Activated T-cell treated with anti-CD3 and anti-CD28 coated beads for 1 hour (primary cell): ENCODE measurements at places on chromosomes 3 and 15.
A peak's percentile ranks its signal among the peaks of the same experiment; 100 is the strongest.

DNA sequence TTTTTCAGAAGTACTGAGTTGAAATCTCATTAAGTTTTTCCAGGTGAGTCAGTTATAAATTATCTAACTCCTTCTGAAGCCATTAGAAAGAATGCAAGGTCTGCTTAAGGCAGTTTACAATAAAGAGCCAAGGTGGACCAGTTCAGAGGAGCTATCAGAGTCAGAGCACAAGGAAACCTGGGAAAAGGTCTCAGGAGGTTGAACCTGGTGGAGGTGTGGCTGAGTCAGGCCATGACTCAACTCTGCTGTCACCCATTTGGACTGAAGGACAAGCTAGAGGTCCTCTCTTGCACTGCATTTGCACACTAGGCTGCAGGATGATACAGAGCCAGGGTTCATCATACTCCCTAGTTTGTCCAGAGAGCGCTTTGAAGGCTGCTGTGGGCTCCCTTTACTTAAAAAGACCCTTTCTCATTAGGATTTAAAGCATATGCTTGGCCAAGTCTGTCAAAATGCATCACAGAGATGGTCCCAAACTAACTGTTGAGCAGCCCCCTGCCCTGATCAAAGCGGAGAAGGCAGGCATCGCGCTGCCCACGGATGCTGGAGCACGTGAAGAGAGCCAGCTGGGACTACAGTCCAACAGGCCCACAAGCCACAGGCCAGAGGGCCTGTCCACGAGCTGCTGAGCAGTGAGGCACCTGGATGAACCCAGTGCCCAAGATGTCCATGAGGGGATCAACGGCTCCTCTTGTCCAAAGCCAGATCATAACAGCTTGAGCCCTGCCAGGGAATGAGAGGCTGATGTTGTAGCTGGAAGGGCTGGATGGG lies 26.0 kb upstream of the MRPS22 start:
- DNase-seq: no peak

DNA sequence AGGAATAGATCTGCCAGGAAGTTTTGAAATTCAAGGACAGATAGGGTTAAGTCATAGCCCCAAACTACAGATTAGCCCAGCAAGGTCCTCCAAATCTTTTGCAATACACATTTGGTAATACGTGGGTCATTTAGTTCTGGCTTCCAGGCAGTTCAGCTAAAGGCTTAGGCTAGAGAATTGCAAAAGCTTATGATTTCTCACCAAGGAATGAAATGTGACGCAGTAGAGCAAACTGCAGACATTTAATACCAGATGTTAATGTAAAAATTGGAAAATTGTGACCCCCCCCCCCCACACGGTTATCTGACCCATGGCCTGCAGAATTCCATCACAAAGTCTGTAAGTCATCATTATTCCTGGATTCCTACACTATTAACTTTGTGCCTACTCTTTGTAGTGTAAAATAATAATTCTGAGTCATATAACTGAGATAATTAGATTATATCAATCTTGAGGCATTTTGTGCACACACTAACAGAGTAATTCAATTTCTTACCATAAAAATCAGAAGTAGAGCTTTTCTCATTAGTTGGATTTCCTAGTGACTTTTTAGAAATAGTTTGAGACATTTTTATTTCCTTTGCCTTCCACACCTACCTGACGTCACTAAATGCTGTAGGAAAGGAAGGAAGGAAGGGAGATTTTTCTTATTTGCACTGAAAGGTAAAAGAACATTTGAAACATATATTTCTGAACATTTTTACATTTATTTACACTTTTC lies 235.2 kb downstream of the DTWD1 start:
- DNase-seq: no peak

DNA sequence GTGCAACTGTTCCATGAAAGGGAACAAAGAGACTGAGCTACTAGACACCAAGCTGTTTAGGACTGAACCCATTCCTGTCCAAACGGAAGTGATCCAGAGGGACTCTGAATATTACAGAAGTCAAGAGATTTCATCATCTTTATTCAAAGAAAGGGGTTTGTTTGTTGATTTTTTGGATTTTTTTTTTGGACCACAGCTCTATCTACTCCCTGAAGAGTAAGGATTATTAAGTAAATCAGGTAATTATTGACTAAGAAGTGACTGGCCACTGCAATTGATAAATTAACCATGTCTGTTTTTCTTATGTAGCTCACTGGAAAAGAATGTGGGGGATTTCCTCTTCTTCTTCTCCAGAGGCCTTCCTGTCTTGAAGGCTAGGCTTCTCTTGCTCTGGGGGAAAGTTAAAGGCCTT lies 146.6 kb upstream of the TPM1 start:
- no peak for DNase-seq

GRCh38 chr3:186506857-186507256 lies 37.3 kb downstream of the CRYGS start:
- no peak for DNase-seq

- DNase-seq: no peak
Measured at GRCh38 chr15:69025320-69025719, 10.8 kb downstream of the NOX5 start.

GRCh38 chr15:43792761-43793476 lies 799 bp downstream of the SERF2 start:
- no peak for DNase-seq

DNA sequence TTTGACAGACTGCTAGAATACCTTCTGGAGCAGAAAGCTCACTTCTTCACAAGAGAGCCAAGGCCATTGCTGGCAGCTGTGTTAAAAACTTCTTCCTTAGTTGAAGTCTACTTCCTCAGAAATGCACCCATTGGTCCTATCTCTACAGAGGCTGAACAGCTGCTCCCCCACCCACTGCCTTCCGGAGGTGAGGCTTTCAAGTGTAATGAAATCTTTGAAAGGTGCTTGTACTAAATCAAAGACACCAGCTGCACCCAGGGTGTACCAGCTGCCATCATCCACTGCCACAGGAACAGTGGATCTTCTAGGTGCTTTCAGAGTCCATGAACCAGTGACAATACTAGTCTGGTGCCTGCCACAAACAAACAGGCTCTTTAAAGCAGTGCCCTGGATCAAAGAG lies 26.4 kb upstream of the HERC1 start:
- peak; percentile 43 for DNase-seq

GRCh38 chr3:160448845-160449635 lies 546 bp downstream of the TRIM59 start:
- no peak for DNase-seq

- DNase-seq: no peak
Measured at GRCh38 chr3:173688216-173688842, 290.8 kb downstream of the NLGN1 start.

DNA sequence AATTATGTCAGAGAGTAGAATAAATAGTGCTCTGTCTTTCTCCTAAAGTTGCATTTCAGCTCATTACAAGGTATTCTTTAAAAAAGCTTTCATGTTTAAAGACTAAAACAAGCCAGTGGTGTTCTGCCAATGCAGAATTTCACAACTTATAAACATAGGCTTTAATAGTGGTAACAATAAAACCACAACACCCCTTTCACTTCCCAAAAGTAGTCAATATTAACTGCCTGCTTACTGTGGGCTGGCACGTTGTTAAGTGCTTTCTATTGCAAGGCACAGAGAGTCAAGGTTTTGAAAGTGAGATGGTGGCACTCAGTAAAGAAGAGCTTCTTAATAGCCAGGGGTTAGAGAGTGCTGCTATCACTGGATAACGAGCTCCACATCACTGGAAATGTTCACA lies 8.4 kb upstream of the RTP1 start:
- no peak for DNase-seq

GRCh38 chr3:102756706-102757105 lies 321.9 kb downstream of the ZPLD1 start:
- DNase-seq: no peak

- no peak for DNase-seq
Measured at GRCh38 chr3:178382449-178383061, 153.7 kb upstream of the KCNMB2 start.

DNA sequence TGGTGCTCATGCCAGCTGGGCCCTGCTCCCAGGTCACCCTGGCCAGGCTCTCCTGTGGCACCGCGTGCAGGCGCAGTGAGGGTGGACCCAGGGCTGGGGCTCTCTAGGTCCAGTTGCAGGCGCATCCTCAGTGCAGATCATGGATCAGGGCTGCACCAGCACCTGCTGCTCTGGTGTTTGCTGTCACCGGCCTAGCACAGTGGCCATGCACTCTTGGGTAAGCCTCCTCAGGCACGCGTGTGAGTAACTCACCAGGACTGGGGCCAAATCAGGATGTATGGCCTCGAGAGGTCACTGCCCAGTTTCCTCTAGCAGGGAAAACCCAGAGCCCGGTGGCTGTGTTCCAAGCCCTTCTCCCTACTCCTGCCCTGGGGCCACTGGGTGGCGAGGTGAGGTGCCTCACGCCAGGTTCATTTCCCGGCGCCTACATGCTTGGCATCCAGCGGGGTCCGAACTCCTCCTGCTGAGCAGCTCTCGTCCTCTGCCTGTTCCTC lies 45.5 kb upstream of the SLC41A3 start:
- no peak for DNase-seq

GRCh38 chr15:65318870-65319356 lies 14.4 kb downstream of the RNU5B-1 start:
- DNase-seq: peak; percentile 59

DNA sequence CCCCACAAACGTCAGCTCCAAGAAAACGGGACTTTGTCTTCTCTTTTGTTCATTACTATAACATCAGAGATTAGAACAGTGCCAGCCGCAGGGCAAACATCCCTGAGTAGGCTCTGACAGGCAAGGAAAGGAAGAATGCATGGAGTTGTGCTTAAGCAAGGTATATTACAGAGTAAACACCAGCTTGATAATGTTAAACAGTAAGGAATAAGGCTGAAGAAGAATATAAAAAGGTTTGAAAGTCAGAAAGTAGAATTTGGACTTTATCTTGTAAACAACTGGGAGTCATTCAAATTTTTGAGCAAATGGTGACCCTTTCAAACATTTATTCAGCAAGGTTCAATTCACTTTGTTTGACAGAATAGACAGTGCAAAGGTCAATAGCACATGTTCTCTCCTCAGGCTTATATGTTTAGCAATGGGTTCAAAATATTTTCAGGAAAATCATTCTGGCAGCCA lies 11.0 kb downstream of the GABPB1 start:
- DNase-seq: no peak

DNA sequence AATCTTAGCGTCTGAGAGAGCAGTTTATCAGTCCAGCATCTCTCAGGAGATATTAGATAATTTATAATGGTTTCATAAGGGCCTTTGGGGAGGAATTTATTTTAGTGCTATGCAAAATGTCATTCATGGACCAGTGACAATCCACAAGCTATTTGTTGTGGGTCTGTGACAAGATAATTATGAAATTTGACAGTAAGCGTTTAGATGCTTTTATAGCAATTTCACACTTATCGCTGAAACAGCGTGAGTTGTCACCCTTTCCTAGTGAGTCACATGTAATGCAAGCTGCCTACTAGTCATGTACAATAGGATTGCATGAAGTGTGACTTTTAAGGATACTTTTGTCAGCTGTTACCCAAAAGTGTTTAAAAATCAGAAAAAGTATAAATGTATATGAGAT lies 315.6 kb upstream of the THBS1 start:
- DNase-seq: no peak

DNA sequence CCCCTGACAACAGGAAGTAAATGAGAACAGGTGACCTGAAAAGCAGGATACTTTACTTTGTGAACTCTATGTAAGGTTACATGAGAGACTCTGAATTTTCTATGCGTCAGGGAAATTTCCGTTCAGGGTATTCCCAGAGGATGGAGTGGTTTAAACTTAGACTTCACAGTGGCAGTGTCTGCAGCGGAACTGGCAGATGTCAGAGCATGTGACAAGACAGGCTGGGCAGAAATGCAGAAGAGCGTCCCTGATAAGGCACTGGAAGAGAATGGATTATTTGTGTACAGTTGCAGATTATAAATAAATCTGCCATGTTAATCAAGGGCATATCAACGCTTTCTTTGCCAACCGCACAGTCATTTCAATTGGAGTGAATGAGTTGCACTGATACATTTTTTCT lies 598.4 kb upstream of the ZNF717 start:
- no peak for DNase-seq

- no peak for DNase-seq
Measured at GRCh38 chr15:29612096-29612495, 210.2 kb downstream of the TJP1 start.

DNA sequence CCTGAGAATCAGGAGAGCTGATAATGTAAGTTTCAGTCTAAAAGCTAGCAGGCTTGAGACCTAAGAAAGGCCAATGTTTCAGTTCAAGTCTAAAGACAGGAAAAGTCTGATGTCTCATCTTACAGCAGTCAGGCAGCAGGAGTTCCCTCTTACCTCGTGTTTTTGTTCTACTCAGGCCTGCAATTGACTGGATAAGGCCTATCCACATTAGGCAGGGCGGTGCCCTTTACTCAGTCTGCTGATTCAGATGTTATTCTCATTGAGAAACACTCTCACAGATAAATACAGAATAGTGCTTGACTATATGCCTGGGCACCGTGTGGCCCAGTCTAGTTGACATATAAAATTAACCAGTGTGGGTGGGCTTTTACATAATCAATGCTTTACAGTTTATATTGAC lies 122.4 kb downstream of the NR1D2 start:
- no peak for DNase-seq

DNA sequence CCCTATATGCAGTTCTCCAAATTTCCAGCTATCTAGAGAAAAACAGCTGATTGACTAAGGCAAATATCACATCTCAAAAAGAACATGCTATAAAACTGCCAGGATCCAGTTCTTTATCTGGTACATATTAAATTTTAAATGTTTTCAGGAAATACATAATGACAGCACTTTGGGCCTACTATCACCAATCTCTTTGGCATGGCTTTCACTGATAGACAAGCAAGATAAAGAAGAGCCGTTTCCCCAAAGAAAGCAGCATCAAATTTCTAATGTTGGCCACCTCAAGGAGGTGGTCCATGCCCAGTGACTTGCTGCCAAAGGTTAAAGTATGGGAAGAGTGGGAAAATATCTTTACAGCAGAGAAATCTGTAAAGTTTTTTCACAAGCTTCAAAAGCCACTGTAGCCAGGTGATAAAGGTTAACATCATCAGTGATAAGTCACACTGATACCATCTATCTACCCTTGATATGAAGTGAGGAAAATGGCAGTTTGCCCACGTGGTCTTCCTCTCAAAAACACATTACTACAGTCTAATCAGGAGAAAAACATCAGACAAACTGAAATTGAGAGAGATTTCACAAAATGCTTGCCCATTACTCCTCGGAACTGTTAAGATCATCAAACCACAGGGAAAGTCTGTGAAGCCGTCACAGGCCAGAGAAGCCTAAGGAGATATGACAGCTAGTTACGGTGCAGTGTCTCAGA lies 46.4 kb upstream of the C15orf61 start:
- no peak for DNase-seq

- no peak for DNase-seq
Measured at GRCh38 chr3:5568451-5568850, 380.9 kb downstream of the EDEM1 start.

- DNase-seq: no peak
Measured at GRCh38 chr3:31232055-31233025, 300.4 kb upstream of the STT3B start.

- DNase-seq: no peak
Measured at GRCh38 chr3:37903734-37904133, 42.1 kb downstream of the CTDSPL start.

GRCh38 chr3:143352850-143353550 lies 233.4 kb downstream of the CHST2 start:
- DNase-seq: no peak

GRCh38 chr3:174538151-174538550 lies 321.0 kb upstream of the NAALADL2 start:
- no peak for DNase-seq
